Omental fat pad (tissue), 4 donors: ENCODE measurements at places on chromosomes 2 and 18. TPM values are rescaled to one million over a fixed set of nuclear protein-coding genes. Genes with fewer than 3 reads are reported as not detected.

GTF2A1L gene
- total RNA-seq = not detected

RSAD2 gene
- 25.1 TPM for total RNA-seq

ST6GAL2 gene
- total RNA-seq = 0.36 TPM

INHBB gene
- total RNA-seq = 15.8 TPM
